GM23248 (cell line): ENCODE measurements at places on chromosomes 1 and 21.
A peak's percentile ranks its signal among the peaks of the same experiment; 100 is the strongest.

GRCh38 chr1:224784265-224785039 lies 145.0 kb upstream of the DNAH14 start:
- no peaks in the 10 kb centered on the region for H3K36me3 ChIP-seq
- DNase-seq: peak; percentile 86
- H3K27me3 ChIP-seq: no peaks in the 10 kb centered on the region
- peak overlapping the region; percentile 49 for H3K27ac ChIP-seq
- H3K4me3 ChIP-seq: no peak overlapping the region

DNA sequence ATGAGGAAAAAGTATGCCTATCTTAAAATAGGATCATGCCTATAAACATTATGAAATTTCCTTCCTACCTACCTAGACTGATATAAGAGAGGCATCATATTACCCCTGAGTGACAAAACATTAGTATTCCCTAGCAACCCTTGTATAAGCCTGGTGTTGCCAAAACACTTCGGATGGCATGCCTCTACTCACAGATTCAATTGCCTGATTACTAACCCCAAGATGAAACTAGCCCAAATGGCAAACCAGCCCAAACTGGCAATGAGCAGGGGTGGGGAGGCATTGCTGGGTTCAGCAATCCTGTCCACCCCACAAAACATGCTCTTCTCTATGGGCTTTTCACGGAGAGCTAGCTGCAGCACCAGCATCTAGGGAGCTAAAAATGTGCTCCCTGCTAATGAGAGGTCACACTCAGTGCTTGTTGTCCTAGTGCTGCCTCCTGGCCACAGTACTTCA lies 13.9 kb downstream of the PALMD start:
- peaks cover 27% of the 10 kb centered on the region for H3K4me1 ChIP-seq

DNA sequence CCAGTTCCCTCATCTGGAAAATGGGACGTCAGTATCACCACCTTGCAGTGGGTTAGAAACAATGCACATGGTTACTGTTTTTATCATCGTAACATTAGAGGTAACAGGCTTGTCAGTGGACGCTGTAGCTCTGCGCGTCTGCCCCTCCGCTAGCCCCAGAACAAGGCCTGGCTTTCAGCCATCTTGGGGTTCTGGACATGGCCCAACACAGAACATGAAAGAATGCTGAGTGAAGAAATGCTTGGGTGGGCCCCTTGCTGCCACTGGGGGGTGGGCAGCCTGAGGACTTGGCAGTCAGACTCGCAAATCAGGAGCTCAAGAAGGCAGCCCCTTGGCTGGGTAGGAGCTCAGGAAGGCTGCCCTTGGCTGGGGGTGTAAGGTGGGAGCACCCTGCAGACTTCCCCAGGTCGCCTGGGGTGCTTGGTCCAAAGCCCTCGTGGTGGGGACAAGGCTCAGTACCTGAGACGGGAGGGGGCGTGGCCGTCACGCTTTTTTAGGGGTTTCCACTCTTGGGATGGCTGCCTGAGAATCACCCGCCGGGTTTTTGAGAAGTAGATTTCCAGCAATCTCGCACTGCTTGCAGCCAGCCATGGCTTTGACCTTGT lies 51.7 kb downstream of the SLC37A1 start:
- no peaks in the 10 kb centered on the region for H3K4me1 ChIP-seq
- H3K27me3 ChIP-seq: no peaks in the 10 kb centered on the region
- no peak overlapping the region for H3K27ac ChIP-seq
- no peaks in the 10 kb centered on the region for H3K36me3 ChIP-seq

GRCh38 chr21:31198575-31198974 lies 145.5 kb downstream of the TIAM1 start:
- no peak overlapping the region for H3K4me3 ChIP-seq
- H3K36me3 ChIP-seq: no peaks in the 10 kb centered on the region
- H3K4me1 ChIP-seq: peaks cover 30% of the 10 kb centered on the region
- peak; percentile 74 for DNase-seq
- H3K27me3 ChIP-seq: no peaks in the 10 kb centered on the region

GRCh38 chr1:2205191-2205952 lies 10.8 kb upstream of the FAAP20 start:
- peak overlapping the region; percentile 72 for H3K4me3 ChIP-seq
- no peaks in the 10 kb centered on the region for H3K27me3 ChIP-seq
- peaks cover 23% of the 10 kb centered on the region for H3K4me1 ChIP-seq
- H3K27ac ChIP-seq: peak overlapping the region; percentile 75
